Mucosa of descending colon (tissue), 3 donors: ENCODE measurements at places on chromosomes 3 and 15. TPM values are rescaled to one million over a fixed set of nuclear protein-coding genes. Genes with fewer than 3 reads are reported as not detected.

GRCh38 chr3:69948246-69948862, 51.2 kb upstream of the SAMMSON start:
- DNase-seq, result no peak

DNA sequence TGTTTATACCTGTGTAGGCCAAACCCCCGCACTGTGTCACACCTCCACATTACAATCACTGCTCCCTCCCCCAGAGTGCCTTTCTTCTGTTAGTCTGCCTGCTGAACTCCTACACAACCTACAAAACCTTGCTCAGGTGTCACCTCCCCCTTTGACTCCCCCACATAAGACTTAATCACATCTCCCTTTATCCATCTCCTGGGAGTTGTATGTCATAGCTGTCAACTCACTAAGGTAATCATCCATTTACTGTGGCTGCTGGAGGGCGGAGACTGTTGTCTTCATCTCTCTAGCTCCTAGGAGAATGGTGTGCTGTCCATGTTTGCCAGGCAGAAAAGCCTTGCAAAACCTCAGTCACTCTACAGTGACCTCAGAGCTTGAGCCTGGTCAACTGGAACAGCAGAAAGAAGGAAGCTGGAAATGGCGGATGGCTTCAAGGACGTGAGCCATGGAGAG, 43.8 kb downstream of the ZNF710 start:
- no peak for DNase-seq

DNA sequence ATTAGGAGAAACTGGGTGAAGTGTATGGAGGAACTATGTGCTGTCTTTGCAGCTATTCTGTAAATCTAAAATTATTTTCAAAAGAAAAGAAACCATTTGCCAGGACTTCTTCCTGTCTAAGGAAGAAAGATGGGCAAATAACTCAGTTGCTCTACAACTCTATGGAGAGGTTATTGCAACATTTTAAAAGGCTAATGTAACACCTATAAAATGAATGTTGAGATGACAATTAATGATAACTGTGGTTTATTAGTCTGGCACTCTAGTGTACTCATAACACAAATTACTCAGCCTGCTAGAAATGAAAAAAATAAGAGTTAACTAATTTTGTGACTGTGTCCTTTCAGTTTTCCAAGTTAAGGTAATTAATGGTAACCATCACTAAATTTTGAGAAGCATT, 32.3 kb downstream of the SLC4A7 start:
- no peak for DNase-seq

GRCh38 chr3:119786409-119786808, 4.5 kb downstream of the NR1I2 start:
- no peak for DNase-seq

- DNase-seq, result no peak
Measured at GRCh38 chr3:56025326-56025725, 442.9 kb downstream of the ERC2 start.

- no peak for DNase-seq
Measured at GRCh38 chr3:71977525-71977924, 192.6 kb upstream of the PROK2 start.

GRCh38 chr15:85597155-85597815, 197.4 kb downstream of the KLHL25 start:
- DNase-seq, result no peak

GRCh38 chr3:21466476-21466875, 284.5 kb downstream of the ZNF385D start:
- no peak for DNase-seq

- DNase-seq, result no peak
Measured at GRCh38 chr15:62307551-62307950, 142.5 kb upstream of the C2CD4B start.

The SEMA6D gene
- 43.3 TPM for total RNA-seq

The ARNT2 gene
- 2.8 TPM for total RNA-seq
